ENCODE measurements at places on chromosomes 2 and 18.

DNA sequence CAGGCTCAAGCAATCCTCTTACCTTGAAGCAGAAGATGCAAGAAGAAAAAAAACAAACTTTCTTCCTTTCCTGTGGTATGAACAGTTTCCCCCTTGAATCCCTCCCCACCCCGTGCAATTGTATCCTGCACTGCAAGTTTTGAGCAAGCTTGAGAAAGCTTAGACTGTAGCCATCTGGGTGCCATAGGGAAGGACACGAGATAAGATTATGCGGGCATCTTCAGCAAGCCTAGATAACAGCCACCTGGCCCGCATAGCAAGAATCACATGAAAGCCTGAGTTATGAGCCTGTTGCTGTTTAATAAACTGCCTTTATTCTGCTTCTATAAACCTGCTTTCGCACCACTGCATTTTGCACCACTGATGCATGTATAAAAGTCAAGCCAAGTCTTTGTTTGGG, 27.3 kb upstream of the CDCA7 start:
- no peak for DNase-seq

DNA sequence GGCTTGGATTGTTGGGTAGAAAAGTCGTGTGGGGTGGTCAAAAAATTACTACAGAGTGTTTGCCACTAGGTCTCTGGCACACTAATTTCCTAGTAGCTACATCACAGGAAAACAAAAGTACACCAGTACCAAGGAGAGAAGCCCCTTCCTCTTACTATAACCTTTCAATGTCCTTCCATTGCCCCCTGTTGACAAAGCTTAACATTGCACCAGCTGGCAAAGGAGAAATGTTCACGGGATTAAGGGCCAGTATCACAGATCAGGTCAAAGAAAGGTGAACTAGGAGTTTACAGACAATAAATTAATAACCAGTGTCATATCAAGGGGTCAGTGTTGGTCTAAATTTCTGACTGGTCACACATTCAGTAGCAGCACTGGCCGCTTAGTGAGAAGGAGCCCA, 1139.6 kb upstream of the FAM98A start:
- DNase-seq: no peak

DNA sequence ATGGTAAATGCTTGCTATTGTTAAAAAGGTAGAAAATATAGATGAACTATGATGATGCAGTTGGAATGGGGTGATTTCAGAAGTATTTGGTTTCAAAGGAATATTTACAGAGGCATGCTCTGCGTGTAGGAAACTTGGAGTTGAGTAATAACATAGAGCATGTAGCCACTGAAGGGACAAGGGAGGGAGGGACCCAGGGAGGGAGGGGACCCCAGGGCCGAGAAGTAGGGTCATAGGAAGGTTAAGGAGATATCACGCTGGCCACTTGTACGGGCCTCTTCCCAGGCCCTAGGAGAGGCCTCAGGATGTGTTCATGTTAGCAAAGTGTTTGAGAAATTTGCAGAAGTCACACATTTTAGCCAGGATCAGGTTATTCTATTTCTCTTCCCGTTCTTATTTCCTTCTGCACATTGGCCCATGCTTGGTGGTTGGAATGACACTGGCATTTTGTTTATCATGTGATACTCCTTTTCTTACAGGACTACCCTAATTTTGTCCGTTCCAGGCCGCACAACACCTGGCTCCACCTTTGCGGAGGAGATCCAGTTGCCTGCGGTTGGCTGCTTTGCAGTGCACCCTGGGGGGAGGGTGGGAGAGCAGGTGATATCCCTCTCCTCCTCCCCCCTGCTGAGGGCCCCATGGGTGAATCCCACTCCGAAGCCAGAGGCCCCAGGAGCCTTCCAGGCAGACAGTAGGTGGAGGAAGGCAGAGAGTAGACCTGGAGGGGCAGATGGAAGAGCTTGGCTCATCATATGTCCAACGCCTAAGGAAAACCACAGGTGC, 16.9 kb upstream of the ACKR3 start:
- DNase-seq: no peak

DNA sequence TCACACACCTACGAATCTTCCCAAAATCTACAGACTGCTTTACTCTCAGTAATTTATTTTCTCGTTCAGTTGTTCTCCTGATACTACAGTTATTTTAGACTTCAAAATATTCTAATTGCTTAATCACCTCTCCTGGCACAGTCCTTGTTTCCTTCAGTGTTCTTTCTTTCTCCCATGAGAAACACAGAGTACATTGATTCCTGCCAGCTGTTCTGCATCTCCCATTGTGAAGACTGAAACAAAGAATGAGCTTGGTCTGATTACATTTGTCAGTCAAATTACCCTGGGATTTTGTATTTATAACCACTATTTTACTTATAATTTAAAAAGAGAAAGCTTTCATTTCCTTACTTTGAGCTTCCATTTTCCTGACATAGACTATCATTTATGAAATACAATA, 63.9 kb upstream of the TANK start:
- no peak for DNase-seq

GRCh38 chr2:11118761-11119160, 36.5 kb upstream of the SLC66A3 start:
- DNase-seq: no peak

- DNase-seq: no peak
Measured at GRCh38 chr2:239883326-239884050, 141.7 kb downstream of the NDUFA10 start.

GRCh38 chr2:75634945-75635344, 11.6 kb upstream of the MRPL19 start:
- no peak for DNase-seq
